Forelimb muscle (tissue), 1 donor: ENCODE measurements at places on chromosomes 3 and 15. TPM values are rescaled to one million over a fixed set of nuclear protein-coding genes. Genes with fewer than 3 reads are reported as not detected.
A peak's percentile ranks its signal among the peaks of the same experiment; 100 is the strongest.

DNA sequence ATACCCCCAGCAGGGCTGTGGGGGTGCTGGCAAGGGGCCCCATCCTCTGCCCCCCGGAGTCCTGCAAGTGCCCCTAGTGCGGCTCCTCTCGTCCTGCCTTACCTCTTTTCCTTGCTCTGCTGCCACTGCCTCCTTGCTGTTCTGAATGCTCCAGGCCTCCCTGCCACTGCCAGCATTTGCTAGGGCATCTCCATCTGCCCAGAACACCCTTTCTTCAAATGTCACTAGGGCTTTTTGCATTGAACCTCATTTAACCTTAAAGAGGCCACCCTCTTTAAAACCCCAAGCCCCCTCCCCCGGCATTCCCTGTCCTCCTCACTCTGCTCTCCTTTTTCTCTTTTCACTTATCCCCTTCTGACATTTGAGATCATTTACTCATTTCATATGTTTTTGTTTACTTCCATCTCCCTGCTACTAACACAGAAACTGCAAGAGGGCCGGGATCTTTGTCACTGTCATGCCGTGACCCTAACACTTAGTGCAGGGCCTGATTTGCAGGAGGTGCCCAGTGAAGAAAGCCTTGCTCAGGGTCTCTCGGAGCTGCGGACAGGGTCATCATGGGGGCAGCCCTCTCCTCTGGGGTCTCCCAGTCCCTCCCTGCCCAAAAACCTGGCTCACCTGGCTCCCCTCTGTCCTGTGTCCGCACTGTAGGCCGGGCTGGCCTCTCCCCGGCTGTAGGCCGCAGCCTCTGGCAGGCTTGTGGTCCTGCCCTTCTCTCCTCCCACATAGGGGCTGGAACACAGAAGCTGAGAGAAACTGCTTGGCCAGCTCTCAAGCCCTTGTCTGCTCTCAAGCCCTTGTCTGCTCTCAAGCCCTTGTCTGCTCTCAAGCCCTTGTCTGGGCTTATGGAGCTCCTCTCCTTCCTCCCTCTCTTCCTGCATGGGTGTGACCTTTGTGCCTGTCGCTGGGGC, at the start of gene ACOX2:
TSS of gene ACOX2 (minus strand) at position 690 of the 911 bp plus-strand sequence. CDS start 2,084 bp downstream, outside the sequence.
- DNase-seq: peak; percentile 87

Gene ZWILCH
- 13.4 TPM for polyA plus RNA-seq

DNA sequence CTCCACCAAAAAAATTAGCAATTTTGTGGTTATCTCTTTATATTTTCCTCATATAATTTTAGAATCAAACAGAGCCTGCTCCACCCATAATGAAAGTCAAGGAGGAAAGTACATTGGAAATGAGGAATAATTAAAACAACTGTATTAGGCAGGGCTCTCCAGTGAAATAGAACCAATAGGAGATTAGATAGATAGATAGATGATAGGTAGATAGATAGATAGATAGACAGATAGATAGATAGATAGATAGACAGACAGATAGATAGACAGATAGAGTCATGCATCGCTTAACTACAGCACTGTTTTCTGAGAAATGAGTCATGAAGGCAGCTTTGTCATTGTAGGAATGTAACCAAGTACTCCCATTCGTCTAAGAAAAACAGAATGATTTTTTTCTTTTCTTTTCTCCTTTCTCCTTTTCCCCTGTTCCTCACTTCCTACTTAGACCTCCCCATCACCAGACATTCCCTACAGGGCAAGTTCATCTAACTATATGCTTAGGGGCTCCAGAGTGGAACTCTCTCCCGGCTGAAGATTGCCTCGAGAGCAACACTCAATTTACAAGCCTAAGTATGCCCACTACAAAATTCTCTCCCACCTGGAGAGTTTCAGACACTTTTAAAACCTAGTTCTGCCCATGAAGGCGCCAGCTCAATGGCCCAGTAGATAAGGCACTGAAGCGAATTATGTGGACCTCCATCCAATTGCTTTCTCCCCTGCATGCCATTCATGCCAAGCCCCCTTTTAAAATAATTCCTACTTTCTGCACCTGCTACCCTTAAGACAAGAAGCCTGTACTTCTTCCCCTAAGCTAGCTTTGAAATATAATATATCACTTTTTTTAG, 53.3 kb upstream of the LIPC start:
- no peak for DNase-seq

DNA sequence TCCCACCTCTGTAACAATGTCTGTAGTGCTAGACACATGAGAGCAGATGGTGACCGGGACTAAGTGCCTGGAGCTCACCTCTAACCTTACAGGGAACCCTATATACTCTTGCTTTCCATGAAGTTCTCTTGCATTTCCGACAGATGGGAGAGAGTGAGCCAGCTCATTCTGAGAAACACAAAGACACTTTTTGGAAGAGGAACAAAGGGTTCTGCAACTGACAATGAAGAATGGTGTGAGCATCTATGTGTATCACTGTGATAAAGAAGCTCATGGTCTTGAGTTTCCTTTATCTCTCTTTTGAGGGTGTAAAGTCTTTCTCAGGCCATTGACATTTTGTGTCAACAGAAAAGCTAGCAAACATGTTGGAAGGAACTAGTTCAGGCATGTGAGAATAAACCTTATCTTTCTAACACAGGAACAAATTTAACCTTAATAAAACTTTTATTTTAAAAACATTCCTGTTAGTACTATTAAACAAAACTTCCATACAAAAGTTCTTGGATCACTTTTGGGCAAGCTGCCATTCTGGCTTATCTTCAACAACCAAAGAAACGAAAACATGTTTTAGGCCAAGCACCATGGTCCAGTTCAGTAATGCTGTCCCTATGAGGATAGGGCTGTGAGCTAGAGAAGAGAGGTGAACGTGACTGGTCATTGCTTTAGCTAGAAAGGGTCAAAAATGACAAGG, 142.7 kb downstream of the THRB start:
- peak; percentile 71 for DNase-seq

Gene WDR72
- 0.25 TPM for polyA plus RNA-seq

Gene GREM1
- 3.3 TPM for polyA plus RNA-seq

Gene SNUPN
- 17.6 TPM for polyA plus RNA-seq

Gene CACNA2D2
- polyA plus RNA-seq: 4.3 TPM

- peak; percentile 61 for DNase-seq
These were observed 52.7 kb downstream of the MITF start for GRCh38 chr3:69791919-69792399.

- DNase-seq: no peak
These were observed 420 bp upstream of the TMIE start for GRCh38 chr3:46700772-46701171.

DNA sequence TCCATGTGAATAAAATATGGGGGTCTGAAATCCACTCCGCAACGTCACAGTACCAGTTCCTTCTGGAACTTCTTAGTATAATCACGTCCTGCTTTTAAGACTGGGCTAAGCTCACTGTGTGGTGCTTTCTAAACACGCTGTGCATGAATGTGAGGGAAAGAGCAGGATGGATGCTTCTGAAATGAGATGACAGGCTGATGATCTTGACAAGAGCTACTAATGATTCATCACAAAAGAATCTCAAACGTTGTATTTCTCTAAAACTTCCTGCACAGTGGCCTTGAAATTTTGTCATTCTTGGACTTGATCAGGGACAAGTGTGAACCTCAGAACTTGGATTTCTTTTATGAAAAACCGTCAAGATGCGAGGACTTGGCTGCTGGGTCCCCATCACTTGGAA, 221.4 kb downstream of the CADPS start:
- no peak for DNase-seq

Gene LRRIQ4
- polyA plus RNA-seq: 0.13 TPM

DNA sequence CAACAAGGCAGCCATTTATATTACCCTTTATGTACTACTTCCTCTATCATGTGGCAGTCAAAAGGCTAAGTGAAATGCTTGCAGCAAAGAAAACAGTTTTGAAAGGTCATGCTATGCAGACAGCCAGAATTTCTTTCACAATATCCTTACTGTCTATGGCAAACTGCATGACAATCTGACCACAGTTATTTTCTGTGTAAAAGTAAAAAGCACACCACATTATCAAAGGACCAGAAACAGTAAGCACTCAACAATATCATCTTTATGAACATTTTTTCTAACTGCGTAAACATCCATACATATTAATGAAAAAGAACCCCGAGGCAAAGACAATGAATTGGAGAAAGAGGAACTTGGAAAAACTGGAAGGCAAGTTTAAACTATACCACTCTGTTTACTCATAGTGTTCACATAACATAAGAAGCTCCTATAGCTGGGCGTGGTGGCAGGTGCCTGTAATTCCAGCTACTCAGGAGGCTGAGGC, 47.9 kb downstream of the PIK3CB start:
- DNase-seq: no peak

GRCh38 chr3:166071831-166072230, 234.6 kb upstream of the BCHE start:
- no peak for DNase-seq

Gene AGBL1
- polyA plus RNA-seq: 25.5 TPM

- no peak for DNase-seq
These were observed 392.6 kb upstream of the NAALADL2 start for GRCh38 chr3:174466471-174467054.

Gene FEZF2
- polyA plus RNA-seq: not detected

- DNase-seq: no peak
These were observed 397.4 kb upstream of the TPM1 start for GRCh38 chr15:62644889-62645742.

Gene MGLL
- polyA plus RNA-seq: 24.5 TPM
